ENCODE measurements at places on chromosomes 2 and 18.
A peak's percentile ranks its signal among the peaks of the same experiment; 100 is the strongest.

DNA sequence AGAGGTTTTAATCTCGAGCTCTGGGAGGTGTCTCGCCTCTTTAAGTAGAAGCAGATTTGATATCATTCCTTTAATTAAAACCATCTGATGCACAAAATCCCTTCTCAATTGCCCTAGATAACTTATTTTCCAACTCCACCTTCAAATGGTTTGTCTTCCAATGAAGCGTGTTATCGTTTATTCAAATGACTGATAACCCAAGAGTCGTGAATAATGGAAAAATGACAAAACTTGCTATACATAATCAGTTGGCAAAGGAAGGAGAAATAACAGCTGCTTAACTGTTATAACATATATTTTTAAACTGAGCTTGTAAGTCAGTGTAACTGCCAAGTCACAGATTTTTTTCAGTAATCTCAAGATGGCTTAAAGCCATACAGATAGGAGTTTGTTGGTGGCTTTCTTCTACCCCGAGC lies 144.6 kb downstream of the QPCT start:
- DNase-seq = no peak

- no peak for DNase-seq
These were observed 113.1 kb downstream of the UXS1 start for GRCh38 chr2:106080959-106081358.

- DNase-seq = no peak
These were observed 1413.7 kb upstream of the TMEFF2 start for GRCh38 chr2:193608451-193608850.

GRCh38 chr2:142234741-142235140 lies 103.9 kb upstream of the LRP1B start:
- no peak for DNase-seq

DNA sequence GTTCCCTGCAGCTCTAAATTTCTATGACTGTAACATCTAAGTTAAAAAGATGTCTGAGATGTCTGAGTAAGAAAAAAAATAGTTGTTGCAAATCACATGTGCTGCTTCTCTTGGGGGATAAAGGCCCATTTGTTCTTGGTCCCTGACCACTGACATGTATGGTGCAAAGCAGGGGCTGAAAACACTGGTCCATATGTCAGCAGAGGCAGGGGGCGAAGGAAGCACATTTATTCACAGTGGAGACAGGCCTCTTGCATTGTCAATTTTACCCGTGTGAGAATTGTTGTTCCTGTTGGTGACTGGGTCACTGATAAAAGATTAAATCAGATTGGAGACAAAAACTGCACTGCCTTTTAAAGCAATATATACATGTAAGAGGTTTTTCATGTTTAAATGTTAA lies 38.8 kb downstream of the PRKCE start:
- DNase-seq = no peak

DNA sequence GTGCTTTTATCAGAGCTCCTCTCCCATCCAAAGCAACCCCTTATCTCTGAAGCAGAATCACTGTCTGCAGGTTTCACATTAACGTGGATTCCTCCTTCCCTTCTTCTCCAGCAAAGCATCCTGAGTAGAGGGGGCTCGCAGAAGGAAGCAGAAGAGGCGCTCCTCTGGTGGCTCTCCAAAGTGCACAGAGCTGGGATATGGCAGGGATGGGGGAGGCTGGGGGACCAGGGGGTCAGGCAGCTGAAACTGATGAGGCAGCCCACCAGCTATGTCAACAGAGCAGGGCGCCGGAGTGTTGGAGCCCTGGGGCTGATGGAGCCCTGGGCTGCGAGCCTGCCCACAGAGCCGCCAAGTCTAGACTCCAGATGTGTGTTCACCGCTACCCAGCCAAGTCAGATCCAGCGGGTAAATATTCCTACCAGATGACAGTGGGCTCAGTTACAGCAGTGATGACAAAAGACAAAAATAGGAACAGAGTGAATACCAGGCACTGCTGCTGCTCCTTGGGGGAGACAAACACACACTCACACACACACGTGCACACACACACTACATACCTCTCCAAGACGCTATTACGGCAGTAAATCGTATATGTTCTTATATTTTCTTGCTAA lies 678.3 kb upstream of the ID2 start:
- DNase-seq = no peak

GRCh38 chr18:10386956-10387355 lies 67.5 kb upstream of the APCDD1 start:
- DNase-seq = no peak

DNA sequence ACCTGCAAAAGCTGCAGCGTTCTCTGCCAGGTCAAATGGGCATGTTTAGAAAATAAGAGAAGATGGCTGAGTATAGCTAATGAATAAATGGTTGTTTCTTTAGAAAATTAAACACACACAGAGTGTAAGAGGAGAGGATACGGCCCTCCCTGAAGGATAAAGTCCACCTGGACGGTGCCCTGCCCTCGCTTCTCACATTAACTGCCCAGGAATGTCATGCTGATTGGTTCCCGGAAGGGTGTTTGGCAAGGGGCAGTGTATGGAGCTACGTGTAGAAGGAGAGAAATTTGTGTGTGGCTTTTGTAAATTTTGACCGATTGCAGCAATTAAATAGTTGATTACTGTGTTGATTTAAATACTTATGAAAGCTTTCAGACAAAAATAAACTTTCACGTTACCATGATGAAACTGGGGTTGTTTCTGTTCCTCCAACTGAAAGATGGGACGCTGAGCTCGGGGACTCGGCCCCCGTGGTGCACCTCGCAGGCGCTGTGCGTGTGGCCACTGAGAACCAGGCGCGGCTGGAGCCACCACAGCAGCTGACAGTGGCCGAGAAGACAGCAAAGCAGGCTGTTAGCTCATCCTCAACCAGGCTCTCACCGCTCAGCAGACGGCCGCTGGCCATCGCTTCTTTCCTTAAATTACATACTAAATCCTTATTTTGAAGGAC lies 22.7 kb downstream of the MPPE1 start:
- DNase-seq = no peak

DNA sequence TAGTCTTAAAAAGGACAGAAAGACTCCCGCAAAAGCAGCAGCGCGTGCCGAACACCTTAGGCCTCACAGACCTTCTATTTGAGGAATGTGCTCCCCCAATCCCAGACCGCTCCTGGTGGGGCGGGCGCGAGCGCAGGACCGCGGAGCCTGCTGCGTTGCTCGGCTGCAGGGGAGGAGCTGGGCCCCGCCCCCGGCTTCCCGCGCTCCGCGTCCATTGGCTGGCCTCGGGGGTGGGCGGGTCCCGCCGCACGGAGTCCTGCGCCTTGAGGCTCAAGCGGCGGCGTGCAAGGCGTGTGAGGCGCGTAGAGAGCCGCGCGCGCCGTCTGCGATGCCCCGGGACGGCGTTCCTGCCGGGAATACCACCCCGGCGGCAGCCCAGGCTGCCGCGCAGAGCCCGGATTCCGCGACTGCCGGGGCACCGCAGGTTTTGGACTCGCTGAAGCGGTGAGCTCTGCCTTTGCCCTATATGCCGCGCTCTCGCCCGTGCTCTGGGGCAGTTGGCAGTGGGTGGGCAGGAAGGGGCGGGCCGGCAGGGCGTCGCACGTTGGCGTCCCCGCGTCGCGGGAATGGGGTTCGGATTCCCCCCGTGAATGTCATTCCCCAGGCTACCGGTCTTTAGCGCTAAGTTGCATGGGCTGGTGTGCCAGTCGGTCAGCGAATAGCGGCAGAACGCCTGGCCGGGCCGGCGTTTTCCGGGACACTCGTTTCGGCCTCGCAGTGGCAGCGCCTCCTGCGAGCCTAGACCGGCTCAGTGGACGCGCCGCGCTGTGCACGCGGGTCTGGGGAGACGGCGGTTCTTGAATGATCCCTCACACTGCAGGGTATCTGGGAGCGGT lies 49.6 kb upstream of the PAIP2B start:
- DNase-seq = peak; percentile 87

DNA sequence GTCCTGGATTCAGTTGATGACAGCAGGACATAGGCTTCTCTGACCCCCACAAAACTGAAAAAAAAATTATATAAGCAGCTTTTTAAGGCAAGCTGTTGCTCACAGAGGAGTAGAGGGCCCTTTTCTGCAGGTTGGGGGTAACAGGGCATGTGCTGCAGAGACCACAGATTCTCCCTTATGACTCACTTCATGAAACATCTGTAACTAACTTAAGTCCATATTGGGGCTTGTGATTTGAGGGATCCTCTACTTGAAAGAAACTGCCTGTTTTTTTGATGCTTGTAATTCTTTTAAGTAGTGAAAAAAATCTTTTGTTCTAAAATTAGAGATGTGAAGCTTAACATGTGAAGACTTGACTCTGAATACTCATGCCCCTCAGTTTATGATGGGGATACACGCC lies 33.4 kb downstream of the XRCC5 start:
- no peak for DNase-seq

- no peak for DNase-seq
These were observed 126.3 kb upstream of the OSR1 start for GRCh38 chr2:19484736-19485135.

GRCh38 chr2:56077359-56077915 lies 106.4 kb upstream of the CCDC85A start:
- peak; percentile 27 for DNase-seq

GRCh38 chr2:32632089-32632488 lies 4.2 kb downstream of the TTC27 start:
- no peak for DNase-seq

DNA sequence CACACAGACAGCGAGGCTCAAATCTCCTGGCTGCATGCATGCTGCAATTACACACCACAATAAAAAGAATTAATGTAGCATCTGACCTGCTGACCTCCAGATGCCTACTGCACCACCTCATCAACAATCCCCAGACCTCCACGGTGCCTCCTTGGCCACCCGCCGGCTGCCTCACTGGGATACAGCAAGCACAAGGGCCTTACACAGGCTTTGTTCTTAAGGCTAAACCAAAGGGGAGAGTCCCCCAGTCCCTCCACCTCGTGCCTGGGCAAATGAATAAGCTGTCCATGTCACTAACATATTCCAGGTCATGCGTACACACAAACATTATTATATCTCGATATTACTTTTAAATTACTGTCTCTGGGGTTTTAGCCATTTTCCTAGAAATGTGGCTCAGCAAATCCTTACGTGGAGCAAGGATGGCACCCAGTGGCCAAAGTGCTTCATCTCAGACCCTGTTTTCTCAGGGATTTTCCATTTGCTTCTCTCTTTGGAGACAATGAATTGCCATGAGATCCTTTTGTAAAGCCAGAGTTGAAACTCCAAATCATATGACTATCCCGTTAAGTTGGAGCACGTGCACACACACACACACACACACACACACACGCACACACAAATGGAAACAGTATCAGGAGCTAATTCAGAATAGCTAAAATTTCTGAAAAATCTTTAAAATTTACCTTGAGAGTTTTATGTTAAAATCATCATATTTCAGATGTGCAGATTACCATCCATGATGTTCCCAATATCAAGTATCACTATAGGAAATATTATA lies 313.8 kb downstream of the PDE11A start:
- no peak for DNase-seq

GRCh38 chr2:76413436-76413835 lies 702.7 kb upstream of the GCFC2 start:
- DNase-seq = no peak

- DNase-seq = no peak
These were observed 308.8 kb downstream of the ALK start for GRCh38 chr2:29612568-29612967.

- no peak for DNase-seq
These were observed 1.0 kb downstream of the ACVR1 start for GRCh38 chr2:157874997-157875640.

DNA sequence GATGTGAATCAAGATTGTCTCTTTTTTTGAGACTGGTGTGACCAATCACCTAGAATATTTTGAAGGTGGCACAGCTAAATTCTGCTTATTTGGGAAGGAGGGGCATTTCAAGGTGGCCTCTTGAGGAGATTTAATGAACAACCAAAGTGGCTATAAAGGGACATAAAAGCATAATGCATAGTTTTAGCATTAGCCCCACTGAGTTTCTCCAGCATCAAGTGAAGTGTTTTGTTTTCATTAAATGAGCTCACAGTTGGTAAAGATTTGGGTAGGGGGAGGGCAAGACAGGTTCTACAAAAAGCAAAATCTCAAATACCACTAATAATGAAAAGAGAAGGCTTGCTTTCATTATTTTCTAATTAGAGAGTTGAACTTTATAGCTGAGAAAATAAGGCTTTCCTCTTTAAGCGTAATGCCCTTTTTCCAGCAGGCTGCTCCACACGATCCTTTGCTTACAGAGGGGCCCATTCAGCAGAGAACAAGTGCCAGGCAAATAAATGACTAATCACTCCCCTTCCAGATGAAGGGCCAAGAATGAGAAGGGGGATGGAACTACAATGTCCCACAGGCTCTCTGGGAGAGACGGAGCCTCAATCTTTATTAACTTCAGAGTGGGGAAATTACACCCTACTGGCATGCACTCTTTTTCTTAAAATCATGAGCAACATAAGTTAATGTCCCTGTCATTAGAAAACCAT lies 35.9 kb downstream of the LHCGR start:
- no peak for DNase-seq

GRCh38 chr2:111695441-111696007 lies 188.5 kb downstream of the ANAPC1 start:
- no peak for DNase-seq

GRCh38 chr2:10732924-10733565 lies 11.6 kb downstream of the ATP6V1C2 start:
- no peak for DNase-seq

DNA sequence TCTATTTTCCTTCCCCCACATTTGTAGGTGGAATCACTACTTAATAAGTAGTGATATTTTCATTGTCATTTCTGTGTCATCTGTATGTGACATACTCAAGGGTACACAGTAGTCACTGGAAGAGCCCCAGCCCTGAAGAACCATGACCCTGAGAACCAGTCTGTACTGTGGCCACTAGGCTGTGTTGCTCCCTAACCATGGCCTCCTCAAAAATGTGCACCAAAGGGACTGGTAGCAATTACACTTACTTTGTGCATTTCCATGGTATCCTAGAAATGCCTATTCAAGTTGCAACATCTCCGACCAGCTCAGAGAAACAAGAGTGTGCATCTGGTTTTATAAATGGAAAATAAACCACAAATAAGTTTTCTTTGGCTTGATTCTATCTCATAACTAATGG lies 155.1 kb downstream of the DOCK10 start:
- DNase-seq = no peak

GRCh38 chr18:420661-421246 lies 79.7 kb downstream of the COLEC12 start:
- DNase-seq = no peak

DNA sequence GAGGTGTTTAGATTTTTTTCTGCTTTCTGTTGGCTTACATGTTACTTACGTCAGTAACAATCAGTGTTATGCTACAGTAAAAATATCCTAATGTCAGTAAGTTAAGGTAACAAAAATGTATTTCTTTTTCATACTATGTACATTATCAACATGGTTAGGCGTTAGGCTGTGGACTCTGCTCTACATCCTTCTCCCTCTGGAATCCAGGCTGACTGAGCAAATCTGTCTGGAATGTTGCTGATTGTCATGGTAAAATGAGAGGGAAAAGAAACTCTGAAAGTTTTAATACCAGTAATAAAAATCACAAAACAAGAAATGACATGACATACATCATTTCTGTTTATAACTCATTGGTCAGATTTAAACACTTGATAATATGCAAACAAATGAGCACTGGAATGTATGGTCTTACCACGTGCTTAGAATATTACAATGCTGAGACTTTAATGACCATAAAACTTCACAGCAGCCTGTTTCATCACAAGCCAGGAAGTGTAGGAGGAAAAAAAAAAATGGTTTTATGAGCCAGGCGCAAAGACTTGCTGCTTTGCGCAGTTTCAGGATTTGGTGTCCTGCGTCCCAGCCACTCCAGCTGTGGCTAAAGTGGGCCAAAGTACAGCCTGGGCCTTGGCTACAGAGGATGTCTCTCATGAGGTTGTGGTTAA lies 252.4 kb downstream of the FSIP2 start:
- DNase-seq = no peak

All from mesothelial cell of epicardium (in vitro differentiated cells).